Chondrocyte (in vitro differentiated cells): ENCODE measurements at places on chromosomes 12 and 14. TPM values are rescaled to one million over a fixed set of nuclear protein-coding genes. Genes with fewer than 3 reads are reported as not detected.
A peak's percentile ranks its signal among the peaks of the same experiment; 100 is the strongest.

The STAC3 gene
- 1.1 to 2.8 TPM (median 1.3 TPM) in 3 replicates for total RNA-seq

DNA sequence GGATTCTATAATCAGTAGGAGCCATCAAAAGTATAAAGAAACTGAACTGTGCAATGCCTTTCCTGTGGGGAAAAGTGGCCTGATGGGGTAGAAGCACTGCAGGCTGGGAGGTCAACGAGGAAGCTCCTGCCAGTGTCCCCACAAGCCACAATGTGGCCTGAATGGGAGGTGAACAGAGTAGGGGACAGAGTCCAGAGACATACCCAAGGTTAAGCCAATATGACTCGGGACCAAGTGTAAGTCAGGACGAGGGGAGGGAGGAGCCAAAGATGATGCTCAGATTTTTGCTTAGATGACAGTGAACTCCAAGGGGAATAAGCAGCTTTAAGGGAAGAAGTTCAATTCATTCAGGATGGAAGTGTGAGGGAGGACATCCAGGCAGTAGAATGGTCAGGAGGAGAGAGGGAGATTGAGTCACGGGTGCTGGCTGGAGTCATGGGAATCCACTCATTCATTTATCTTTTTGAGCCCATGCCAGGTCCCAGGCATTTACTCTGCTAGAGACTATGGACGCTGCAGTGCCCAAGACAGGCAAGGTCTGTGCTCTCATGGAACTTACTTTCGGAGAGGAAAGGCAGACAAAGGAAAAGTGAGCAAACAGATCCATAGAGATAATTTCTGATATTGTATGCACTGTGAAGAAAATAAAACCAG is 29.1 kb downstream of the DPF3 start:
- peaks cover 4% of the 10 kb centered on the region for H3K4me1 ChIP-seq
- no peak for DNase-seq
- H3K4me3 ChIP-seq: no peak overlapping the region
- H3K27ac ChIP-seq: no peak overlapping the region
- no peaks in the 10 kb centered on the region for H3K36me3 ChIP-seq

The PTCSC3 gene
- total RNA-seq: not detected in 3 replicates

The DCP1B gene
- total RNA-seq: 12.2 to 15.9 TPM (median 12.7 TPM) in 3 replicates

The STON2 gene
- not detected in 3 replicates for total RNA-seq

DNA sequence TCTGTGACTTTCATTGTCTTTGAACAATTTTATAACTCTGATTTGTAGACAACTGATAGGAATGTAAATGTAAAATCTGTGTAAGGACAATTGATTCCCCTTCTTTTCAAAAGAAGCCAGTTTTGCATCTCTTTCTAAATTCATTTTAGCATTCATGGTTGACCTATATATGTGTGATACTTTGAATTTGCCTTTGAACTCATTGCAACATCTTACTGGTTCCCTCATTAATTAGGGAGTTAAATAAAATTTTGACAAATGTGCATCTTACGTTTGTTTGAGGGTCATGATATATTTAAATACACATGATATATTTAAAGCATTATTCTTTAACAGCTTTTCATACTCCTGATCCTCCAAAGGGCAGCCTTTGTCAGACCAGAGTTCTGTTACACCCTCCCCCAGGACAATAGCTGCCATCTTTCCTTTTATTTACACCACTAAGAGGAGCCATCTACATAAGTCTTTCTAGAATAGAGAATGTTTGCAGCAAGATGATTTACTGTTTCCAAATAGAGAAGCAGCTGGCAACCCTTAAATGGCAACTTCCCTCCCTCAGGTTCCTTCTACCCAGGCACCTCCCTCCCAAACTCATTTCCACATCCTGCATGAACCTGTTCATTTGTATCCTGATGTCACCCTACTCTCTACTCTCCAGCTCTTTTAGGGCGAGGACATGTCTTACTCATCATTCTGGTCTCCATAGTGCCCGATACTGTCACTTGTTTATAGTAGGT is 40.2 kb upstream of the APPL2 start:
- no peak overlapping the region for H3K4me3 ChIP-seq
- no peak overlapping the region for H3K27ac ChIP-seq
- DNase-seq: no peak
- no peaks in the 10 kb centered on the region for H3K36me3 ChIP-seq
- H3K27me3 ChIP-seq: no peaks in the 10 kb centered on the region

The TDP1 gene
- total RNA-seq: 13.4 to 17.3 TPM (median 15.0 TPM) in 3 replicates

The BEST3 gene
- 0.15 to 0.20 TPM in 2 of 3 replicates, not detected in the other for total RNA-seq

DNA sequence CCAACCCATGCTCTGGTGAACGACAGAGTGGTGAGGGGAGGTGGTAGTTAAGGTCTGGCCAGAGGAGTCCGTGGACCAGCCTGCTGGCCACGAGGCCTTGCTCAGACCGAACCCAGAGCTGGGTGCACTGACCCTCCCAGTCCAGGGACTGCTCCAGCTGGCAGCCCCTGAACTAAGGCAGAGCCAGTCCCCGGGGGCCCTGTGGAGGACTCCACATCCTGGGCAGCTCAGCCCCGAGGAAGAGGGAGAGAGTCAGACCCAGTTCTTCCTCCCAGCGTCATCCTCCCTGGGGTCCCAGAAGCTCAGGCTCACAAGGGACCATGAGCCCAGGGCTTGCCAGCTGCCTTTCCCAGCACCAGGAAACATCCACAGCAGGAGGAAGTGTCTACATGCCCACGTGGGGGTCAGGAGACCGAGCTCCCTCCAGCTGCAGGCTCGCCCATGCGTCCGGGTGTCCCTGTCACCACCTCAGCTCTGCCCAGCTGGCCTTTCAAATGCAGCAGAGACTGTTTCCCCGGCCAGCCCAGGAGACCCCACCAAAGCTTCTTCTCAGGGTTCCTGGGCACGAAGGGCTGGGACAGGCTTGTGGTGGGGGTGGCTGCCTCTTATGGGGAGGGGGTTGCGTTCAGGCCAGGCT is 194.4 kb downstream of the KIF26A start:
- H3K4me1 ChIP-seq: no peaks in the 10 kb centered on the region
- H3K36me3 ChIP-seq: peaks cover 3% of the 10 kb centered on the region
- DNase-seq: no peak
- no peak overlapping the region for H3K4me3 ChIP-seq
- H3K27ac ChIP-seq: no peak overlapping the region

GRCh38 chr12:19778172-19778571 is 338.9 kb downstream of the AEBP2 start:
- H3K27me3 ChIP-seq: no peaks in the 10 kb centered on the region
- no peak for DNase-seq
- peaks cover 6% of the 10 kb centered on the region for H3K36me3 ChIP-seq
- peak overlapping the region; percentile 81 for H3K27ac ChIP-seq
- H3K4me3 ChIP-seq: no peak overlapping the region

The CLEC6A gene
- not detected in 3 replicates for total RNA-seq

The GPHB5 gene
- not detected in 3 replicates for total RNA-seq

GRCh38 chr14:69666112-69666511 is 54.7 kb downstream of the SUSD6 start:
- no peaks in the 10 kb centered on the region for H3K27me3 ChIP-seq
- H3K27ac ChIP-seq: peak overlapping the region; percentile 85
- DNase-seq: no peak
- H3K4me3 ChIP-seq: no peak overlapping the region

DNA sequence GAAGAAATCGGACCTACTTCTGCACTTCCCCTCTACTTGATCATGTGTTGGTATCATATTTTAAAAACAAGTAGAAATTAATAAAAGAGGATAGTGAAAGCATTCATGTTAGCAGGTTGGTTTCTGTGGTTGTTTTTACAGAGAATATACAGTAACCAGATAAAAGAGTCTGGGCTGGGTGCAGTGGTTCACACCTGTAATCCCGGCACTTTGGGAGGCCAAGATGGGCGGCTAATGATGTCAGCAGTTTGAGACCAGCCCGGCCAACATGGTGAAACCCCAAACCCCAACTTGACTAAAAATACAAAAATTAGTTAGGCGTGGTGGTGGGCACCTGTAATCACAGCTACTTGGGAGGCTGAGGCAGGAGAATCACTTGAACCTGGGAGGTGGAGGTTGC is 55.9 kb downstream of the LRP6 start:
- H3K27me3 ChIP-seq: no peaks in the 10 kb centered on the region
- DNase-seq: no peak
- H3K4me1 ChIP-seq: peaks cover 23% of the 10 kb centered on the region
- no peak overlapping the region for H3K4me3 ChIP-seq
- H3K27ac ChIP-seq: no peak overlapping the region
- H3K36me3 ChIP-seq: no peaks in the 10 kb centered on the region

GRCh38 chr14:105929327-105930081 is 403.1 kb downstream of the TMEM121 start:
- H3K27ac ChIP-seq: no peak overlapping the region
- no peaks in the 10 kb centered on the region for H3K27me3 ChIP-seq
- no peak overlapping the region for H3K4me3 ChIP-seq

DNA sequence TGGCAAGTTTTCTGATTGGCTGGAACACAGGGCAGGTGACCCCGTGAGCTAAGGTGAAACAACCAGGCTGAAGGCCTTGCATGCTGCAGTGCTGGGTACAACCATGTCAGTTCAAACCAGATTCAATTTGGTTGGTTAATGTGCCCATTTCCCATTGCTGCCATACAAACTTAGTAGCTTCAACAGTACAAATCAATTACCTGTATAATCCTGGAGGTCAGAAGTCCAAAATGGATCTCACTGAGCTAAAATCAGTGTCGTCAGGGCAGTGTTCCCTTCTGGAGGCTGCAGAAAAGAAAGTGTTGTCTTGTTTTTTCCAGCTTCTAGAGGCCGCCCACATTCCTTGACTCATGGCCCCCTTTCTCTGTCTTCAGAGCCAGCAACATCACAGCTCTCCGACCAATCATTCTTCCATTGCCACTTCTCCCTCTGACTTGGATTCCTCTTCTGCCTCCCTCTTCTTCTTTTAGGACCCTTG is 221.7 kb downstream of the ZFP36L1 start:
- no peaks in the 10 kb centered on the region for H3K36me3 ChIP-seq
- peaks cover 30% of the 10 kb centered on the region for H3K4me1 ChIP-seq
- no peaks in the 10 kb centered on the region for H3K27me3 ChIP-seq
- H3K4me3 ChIP-seq: no peak overlapping the region
- H3K27ac ChIP-seq: no peak overlapping the region

GRCh38 chr12:106892075-106892474 is 63.6 kb upstream of the TMEM263 start:
- no peak overlapping the region for H3K27ac ChIP-seq
- peaks cover 8% of the 10 kb centered on the region for H3K36me3 ChIP-seq
- no peaks in the 10 kb centered on the region for H3K4me1 ChIP-seq
- no peaks in the 10 kb centered on the region for H3K27me3 ChIP-seq
- DNase-seq: no peak

- H3K27ac ChIP-seq: no peak overlapping the region
- no peak for DNase-seq
- no peaks in the 10 kb centered on the region for H3K36me3 ChIP-seq
- no peak overlapping the region for H3K4me3 ChIP-seq
- H3K27me3 ChIP-seq: no peaks in the 10 kb centered on the region
- peaks cover 6% of the 10 kb centered on the region for H3K4me1 ChIP-seq
These were observed 94.6 kb upstream of the DAAM1 start for GRCh38 chr14:59093902-59094301.

The SERPINA1 gene
- total RNA-seq: 0.20 TPM in 1 of 3 replicates, not detected in the others

- H3K27ac ChIP-seq: no peak overlapping the region
- DNase-seq: no peak
- peaks cover 15% of the 10 kb centered on the region for H3K4me1 ChIP-seq
- H3K4me3 ChIP-seq: no peak overlapping the region
- no peaks in the 10 kb centered on the region for H3K27me3 ChIP-seq
These were observed 122.9 kb downstream of the OTOGL start for GRCh38 chr12:80222261-80222660.

DNA sequence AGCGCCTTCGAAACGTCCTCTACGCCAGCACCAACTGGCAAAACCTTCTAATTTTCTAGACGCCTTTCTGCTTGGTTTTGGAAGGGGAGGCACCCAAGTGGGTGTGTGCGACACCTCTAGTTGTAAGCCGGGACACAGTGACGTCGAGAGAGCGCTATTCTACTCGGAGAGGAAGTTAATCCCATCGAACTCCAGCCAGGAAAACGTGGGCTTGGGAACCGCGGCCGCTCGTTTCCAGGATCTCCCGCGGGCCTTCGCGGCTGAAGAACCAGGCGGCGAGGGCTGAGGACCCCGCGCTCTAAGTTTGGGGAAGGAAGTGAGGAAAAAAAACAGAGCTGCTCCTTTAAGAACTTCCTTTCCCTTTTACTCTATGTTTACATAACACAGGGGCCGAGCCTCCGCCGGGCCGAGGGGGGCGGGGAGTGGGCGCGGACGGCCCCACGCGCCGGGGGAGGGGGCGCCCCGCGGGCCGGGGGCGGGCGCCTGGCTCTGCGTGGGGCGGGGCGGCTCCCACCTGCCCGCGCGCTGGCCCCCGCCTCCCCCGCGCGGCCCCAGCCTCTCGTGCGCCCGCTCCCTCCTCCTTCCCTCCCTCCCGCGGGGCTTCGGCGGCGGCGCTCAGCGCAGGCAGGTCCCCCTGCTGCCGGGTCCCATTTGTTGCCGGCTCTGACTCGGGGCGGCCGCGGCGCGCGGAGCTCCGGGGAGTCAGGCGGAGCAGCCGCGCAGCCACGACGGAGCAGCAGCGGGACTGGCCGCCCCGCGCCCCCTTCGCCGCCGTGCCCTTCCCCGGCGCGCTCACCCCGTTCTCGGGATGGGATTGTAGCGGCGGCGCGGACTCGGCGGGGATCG is at the start of gene PELI2:
Gene PELI2 (plus strand): TSS at position 647 of the 846 bp plus-strand sequence. CDS start 250 bp downstream, outside the sequence.
- H3K27ac ChIP-seq: peak within 1 kb of the TSS; percentile 71
- H3K36me3 ChIP-seq: no peaks in the 10 kb centered on the region
- peaks cover 9% of the 10 kb centered on the region for H3K27me3 ChIP-seq
- no peak for DNase-seq
- peak within 1 kb of the TSS; percentile 89 for H3K4me3 ChIP-seq
- peaks cover 32% of the 10 kb centered on the region for H3K4me1 ChIP-seq

- H3K27ac ChIP-seq: peak overlapping the region; percentile 77
- H3K36me3 ChIP-seq: peaks cover 15% of the 10 kb centered on the region
- peaks cover 27% of the 10 kb centered on the region for H3K4me1 ChIP-seq
- no peaks in the 10 kb centered on the region for H3K27me3 ChIP-seq
These were observed 30.4 kb downstream of the CCNK start for GRCh38 chr14:99511421-99512109.

The CCDC175 gene
- not detected in 3 replicates for total RNA-seq

GRCh38 chr12:45060976-45061375 is 10.1 kb upstream of the DBX2 start:
- no peak for DNase-seq
- H3K27ac ChIP-seq: no peak overlapping the region

DNA sequence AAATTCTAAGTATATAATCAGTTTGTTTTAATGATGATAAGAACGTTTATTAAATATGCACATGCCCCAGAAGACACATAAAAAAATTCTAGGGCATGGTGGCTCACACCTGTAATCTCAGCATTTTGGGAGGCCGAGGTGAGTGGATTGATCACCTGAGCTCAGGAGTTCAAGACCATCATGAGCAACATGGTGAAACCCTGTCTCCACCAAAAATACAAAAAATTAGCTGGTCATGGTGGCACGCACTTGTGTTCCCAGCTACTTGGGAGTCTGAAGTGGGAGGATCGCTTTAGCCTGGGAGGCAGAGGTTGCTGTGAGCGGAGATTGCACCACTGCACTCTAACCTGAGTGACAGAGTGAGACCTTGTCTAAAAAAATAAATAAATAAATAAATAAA is 4.0 kb downstream of the CD69 start:
- H3K27me3 ChIP-seq: no peaks in the 10 kb centered on the region
- no peak overlapping the region for H3K27ac ChIP-seq
- DNase-seq: no peak
